ENCODE measurements at places on chromosomes 6 and 20.

- no peak for DNase-seq
These were observed 401.6 kb upstream of the RUNX2 start for GRCh38 chr6:44926556-44926955.

DNA sequence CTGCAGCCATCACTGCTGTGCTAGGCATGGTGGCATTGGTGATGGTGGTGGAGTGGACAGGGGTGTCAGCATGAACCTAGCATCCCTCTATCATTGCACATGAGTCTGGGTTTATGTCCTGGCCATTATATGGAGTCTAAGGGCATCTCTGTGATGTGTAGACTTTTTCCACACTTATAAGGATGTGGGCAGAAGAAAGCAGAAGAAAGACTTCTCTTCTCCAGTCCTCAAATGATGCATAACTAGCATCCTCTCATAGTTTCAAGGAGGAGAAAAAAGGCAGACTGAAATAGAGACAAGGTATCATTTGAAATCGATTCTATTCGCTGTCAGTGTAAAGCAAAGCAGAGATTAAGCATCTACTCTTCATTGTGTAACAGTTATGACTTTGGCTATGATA, 140.0 kb upstream of the ATXN1 start:
- DNase-seq = no peak

GRCh38 chr6:83558975-83559374, 46.6 kb downstream of the PRSS35 start:
- no peak for DNase-seq

GRCh38 chr6:155444120-155444917, 11.3 kb downstream of the NOX3 start:
- DNase-seq = no peak

DNA sequence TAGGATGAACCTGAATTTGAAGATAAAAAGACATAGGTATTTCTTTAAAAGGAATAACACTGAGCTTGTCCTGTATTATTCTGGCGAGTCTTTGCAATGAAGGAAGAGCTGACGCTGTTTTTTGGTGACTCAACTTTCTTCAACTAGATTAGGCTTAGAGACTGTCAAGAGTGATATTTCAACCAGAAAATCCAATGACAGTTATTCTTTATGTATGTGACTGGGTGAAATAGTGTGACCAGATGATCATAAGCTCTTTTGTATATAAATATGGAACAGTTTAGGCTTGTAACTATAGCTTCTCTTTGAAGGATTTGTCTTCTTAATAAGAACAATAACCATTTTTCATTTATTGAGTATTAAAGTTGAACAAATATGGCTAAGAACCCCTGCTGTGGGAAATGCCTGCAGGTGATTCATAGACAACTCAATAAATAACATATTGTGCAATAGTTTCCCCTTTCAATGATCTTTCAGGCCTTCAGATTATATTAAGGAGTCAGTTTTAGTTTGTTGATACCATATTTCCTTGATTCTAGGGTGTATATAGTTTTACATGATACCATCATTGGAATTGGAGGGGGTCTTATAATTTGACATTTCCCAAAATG, 265.6 kb upstream of the JAG1 start:
- DNase-seq = no peak

DNA sequence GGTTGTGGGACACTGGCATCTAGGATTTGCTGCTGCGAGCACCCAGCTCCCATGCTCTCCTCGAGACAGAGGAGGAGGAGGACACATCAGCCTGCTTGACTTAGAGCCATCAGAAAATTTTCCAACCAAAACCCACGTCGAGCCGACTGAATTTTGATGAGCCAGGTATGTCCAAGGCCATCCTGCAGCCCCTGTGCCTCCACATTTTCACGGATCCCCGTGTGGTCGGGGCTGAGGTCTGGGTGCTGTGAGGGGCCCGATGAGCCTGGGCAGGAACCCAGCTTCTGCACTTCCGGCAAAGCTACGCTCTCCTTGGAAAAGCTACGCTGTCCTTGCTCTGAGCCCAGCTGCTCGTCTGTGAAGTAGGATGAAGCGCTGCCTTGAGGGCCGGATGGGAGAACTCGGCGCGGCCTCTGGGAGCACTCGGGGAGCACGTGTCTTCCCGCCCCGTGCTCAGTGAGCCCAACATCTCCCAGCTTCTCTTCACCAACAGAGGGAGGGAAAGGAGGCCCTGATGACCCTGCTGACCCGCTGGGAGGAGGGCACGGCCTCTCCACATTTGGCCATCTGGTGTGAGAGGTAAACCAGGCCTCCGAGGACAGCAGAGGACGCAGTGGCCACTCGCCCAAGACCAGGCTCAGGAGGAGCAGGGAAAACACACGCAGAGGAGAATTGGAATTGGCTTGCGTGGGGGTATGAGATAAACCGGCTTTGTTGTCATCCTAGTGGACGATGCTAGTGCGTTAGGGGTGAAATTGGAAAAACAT, 33.9 kb downstream of the PSMG4 start:
- DNase-seq = no peak

DNA sequence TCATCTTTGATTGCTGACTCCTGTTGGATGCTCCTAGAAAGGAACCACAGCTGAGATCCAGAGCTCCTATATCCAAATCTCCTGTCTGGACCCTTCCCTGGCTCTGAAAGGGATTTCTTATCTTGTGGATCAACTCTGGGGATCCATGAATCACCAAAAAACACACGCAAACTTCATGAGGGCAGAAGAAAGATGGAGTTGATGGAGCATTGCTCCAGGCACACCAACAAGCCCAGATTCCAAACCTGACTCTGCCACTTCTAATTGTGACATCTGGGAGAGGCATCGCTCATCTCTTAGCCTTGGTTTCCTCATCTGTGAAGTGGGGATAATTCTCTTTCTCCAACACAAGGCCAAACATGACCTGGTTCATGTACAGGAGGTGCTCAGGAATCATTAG, 6.7 kb downstream of the KCNS1 start:
- no peak for DNase-seq

- DNase-seq = no peak
These were observed 988.7 kb downstream of the HACE1 start for GRCh38 chr6:103870970-103871369.
